ENCODE measurements at places on chromosomes 12 and 14.
A peak's percentile ranks its signal among the peaks of the same experiment; 100 is the strongest.

DNA sequence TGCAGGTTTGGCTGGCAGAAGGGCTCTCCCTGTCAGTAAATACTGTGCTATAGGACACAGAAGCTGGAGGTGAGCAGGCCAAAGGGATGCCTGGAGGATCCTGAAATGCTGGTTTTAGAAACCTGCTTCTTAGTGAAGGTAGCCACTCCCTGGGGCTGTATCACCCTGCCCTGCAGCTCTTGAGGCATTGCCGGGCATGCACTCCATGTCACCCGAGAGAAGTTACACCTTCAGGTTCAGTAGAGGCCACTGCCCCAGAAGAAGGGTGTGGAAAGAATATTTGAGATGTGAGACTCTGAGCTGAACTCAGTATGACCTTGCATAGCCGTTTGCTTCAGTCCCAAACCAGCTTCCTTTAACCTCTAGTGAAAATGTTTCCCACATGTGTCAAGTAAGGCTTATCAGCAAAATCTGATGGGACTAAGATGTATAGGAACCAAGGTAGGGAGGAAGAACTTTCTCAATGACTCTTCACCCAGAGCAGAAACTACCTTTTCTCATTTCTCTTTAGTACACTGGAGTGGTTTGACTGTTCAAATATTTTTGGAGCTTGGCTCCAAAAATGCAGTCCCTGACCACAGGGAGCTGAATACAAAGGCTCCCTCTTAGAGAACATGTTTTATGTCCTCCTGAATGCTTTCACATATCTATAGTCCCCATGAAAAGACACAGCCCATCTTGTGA is 164.5 kb upstream of the DYRK2 start:
- H3K4me1 ChIP-seq: peaks cover 7% of the 10 kb centered on the region
- H3K4me3 ChIP-seq: no peak overlapping the region
- no peaks in the 10 kb centered on the region for H3K36me3 ChIP-seq
- H3K27me3 ChIP-seq: no peaks in the 10 kb centered on the region
- H3K27ac ChIP-seq: no peak overlapping the region
- DNase-seq: no peak

DNA sequence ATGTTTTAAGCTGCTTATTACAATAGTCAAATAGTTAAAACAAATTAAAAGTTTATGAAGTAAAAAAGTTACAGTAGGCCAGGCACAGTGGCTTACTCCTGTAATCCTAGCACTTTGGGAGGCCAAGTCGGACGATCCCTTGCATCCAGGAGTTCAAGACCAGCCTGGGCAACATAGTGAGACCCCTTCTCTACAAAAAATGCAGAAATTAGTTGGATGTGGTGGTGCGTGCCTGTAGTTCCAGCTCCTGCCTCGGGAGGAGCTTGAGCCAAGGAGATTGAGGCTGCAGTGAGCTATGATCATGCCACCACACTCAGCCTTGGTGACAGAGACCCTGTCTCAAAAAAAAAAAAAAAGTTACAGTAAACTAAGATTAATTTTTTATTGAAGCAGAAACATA is 142.6 kb downstream of the MIPOL1 start:
- DNase-seq: no peak
- no peaks in the 10 kb centered on the region for H3K27me3 ChIP-seq
- H3K27ac ChIP-seq: no peak overlapping the region

DNA sequence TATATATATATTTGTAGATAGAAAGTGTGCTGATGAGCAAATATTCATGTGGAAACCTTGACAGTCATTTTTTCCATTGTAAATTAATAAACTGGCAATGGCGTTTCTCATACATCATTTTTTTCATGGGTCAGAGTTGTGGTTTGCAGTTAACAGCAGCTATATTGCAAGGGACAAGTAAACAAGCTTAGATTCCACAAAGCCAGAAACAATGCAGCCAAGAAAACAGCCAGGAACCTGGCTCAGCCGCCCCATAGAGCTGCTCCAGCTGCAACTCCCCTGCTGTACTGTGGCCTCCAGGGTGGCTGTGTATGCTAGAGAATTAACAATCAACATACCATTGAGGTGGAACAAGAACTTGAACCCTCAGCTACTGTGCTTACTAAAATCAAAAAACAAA is 298.2 kb downstream of the TMEM132D start:
- peaks cover 4% of the 10 kb centered on the region for H3K4me1 ChIP-seq
- no peak overlapping the region for H3K4me3 ChIP-seq

DNA sequence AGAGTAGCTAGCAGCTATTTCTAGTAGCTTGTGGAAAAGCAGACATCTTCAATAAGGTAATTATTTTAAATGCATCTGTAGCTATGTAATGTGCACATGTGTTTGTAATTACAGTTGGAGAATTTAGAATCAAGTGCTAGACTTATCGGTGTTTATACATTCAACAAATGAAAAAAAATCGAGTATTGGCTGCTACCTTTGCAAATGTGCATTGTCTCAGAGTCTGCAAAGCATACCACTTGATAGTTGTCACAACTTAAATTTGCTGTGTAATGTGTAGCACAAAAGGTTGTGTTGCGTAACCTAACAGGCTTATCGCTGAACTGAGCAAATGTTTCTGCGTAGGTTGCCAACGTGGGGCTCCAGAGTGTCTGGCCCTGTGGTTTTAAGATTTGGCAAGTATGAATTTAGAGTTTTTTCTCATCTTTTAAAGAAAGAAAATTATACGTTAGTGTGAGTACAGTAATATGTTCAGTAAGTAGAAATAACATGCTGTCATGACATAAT is 44.3 kb downstream of the TMTC2 start:
- no peaks in the 10 kb centered on the region for H3K4me1 ChIP-seq
- no peak for DNase-seq
- no peak overlapping the region for H3K27ac ChIP-seq
- no peaks in the 10 kb centered on the region for H3K36me3 ChIP-seq
- H3K4me3 ChIP-seq: no peak overlapping the region
- no peaks in the 10 kb centered on the region for H3K27me3 ChIP-seq

DNA sequence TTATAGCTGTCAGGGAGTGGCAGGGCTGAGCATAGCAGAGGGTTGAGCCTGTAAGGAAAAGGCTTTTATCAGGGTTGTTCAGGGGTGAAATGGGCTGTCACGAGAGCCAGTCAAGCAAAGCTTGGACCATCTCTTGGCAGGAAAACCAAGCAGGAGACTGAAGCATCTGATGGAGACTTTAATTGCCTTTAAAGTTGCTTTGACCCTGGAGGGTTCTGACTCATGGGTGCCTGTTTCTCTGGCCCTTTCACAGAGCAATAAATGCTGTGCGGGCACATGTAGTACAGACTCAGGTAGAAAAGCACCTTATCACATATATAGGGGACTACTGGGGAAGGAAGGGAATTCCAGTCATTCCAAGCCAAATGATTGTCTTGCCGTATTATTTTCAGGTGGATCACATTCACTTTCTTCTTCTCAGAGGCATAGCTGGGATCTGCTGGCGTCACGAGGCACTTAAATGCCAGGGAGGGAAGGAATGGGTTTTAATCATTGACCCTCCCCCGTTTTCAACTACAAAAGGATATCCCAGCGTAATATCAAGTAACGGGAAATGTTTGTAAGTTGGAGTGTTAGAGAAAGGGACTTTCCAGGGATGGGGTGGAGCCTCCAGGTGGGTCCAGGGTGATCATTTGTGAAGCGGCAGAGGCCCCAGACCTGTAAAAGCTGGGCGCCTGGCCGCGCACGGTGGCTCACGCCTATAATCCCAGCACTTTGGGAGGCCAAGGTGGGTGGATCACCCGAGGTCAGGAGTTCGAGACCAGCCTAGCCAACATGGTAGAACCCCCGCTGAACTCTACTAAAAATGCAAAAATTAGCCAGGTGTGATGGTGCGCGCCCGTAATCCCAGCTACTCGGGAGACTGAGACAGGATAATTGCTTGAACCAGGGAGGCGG is 34.9 kb downstream of the PLEKHD1 start:
- peaks cover 10% of the 10 kb centered on the region for H3K27me3 ChIP-seq
- no peaks in the 10 kb centered on the region for H3K4me1 ChIP-seq
- no peak overlapping the region for H3K27ac ChIP-seq
- peak; percentile 11 for DNase-seq
- no peaks in the 10 kb centered on the region for H3K36me3 ChIP-seq
- H3K4me3 ChIP-seq: no peak overlapping the region

DNA sequence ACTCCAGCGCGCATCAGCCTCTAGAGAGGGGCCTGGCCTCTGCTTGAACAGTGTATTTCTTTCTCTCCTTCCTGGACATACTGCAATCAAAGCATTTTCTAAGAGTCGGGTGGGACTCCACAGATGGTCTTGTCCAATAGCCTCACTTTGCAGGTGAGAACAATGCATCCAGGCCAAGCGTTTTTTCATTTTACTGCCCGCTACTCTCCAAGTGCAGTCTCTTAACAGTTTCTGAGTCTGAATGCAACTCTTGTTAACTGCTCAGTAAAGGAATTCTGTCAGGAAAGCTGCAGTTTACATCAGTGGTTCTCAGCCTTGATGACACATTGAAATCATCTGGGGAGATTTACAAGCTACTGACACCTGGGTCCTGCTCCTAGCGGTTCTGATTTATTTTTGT is 57.0 kb downstream of the IRF2BPL start:
- H3K4me3 ChIP-seq: no peak overlapping the region
- DNase-seq: no peak
- no peaks in the 10 kb centered on the region for H3K4me1 ChIP-seq

- H3K27ac ChIP-seq: no peak overlapping the region
- no peak for DNase-seq
- H3K4me3 ChIP-seq: no peak overlapping the region
- H3K36me3 ChIP-seq: peaks cover 32% of the 10 kb centered on the region
Observed at GRCh38 chr12:122048151-122048550, 26.5 kb downstream of the BCL7A start.

DNA sequence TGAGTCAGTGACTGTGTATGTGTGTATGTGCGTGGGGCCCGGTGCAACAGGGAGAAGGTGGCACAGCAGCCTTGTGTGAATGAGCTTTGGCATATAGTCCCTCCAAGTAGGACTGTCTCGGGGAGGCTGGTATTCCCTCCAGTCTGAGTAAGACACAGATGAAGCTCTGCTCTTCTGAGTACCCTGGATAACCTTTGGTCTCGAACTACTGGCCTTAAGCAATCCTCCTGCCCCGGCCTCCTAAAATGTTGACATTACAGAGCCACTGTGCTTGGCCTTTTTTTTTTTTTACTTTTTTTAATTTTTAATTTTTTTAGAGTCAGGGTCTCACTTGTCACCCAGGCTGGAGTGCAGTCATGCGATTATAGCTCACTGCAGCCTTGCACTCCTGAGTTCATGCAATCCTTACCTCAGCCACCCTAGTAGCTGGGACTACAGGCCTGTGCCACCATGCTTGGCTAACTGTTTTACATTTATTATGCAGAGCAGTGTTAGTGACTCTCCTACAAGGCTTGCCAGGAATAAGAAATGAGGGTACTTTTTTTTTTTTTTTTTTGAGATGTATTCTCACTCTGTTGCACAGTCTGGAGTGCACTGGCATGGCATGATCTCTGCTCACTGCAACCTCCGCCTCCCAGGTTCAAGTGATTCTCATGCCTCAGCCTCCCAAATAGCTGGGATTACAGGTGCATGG is 9.4 kb upstream of the DAZAP2 start:
- DNase-seq: no peak
- H3K4me3 ChIP-seq: no peak overlapping the region
- H3K27ac ChIP-seq: no peak overlapping the region
- H3K36me3 ChIP-seq: no peaks in the 10 kb centered on the region
- H3K4me1 ChIP-seq: no peaks in the 10 kb centered on the region

DNA sequence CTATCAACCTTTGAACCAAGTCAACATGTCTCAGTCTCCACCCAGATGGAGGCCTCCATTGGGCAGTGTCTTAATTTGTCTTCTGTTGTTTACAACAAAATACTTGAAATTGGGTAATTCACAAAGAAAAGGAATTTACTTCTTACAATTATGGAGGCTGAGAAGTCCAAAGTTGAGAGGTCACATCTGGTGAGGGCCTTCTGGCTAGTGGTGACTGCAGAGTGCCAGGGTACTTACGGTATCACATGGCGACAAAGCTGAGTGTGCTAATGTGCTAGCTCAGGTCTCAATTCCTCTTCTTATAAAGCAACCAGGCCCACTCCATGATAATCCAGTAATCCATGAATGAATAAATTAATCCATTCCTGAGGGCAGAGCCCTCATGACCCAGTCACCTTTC is 4.7 kb downstream of the NID2 start:
- DNase-seq: no peak
- no peak overlapping the region for H3K4me3 ChIP-seq
- no peaks in the 10 kb centered on the region for H3K4me1 ChIP-seq
- H3K27ac ChIP-seq: no peak overlapping the region
- H3K27me3 ChIP-seq: peaks cover 27% of the 10 kb centered on the region

- peaks cover 6% of the 10 kb centered on the region for H3K27me3 ChIP-seq
- no peak overlapping the region for H3K4me3 ChIP-seq
- H3K4me1 ChIP-seq: no peaks in the 10 kb centered on the region
- H3K36me3 ChIP-seq: no peaks in the 10 kb centered on the region
Observed at GRCh38 chr12:44626883-44627282, 249.2 kb downstream of the NELL2 start.

DNA sequence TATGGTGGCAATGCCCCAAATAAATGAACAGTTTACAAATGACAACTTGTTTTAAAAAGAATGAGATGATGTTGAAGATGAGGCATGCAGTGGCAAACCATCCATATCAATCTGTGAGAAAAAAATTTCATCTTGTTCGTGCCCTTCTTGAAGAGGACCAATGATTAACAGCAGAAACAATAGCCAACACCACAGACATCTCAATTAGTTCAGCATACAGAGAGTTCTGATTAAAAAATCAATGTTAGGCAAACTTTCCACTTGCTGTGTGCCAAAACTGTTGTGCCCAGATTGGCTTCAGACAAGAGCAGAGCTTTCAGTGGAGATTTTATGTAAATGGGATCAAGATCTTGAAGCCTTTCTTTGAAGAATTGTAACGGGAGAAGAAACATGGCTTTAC is 329.9 kb downstream of the BMP4 start:
- H3K4me3 ChIP-seq: no peak overlapping the region
- no peaks in the 10 kb centered on the region for H3K4me1 ChIP-seq
- no peak overlapping the region for H3K27ac ChIP-seq
- DNase-seq: no peak
- H3K36me3 ChIP-seq: no peaks in the 10 kb centered on the region

- no peaks in the 10 kb centered on the region for H3K27me3 ChIP-seq
- no peak overlapping the region for H3K27ac ChIP-seq
- H3K4me1 ChIP-seq: peaks cover 4% of the 10 kb centered on the region
- H3K4me3 ChIP-seq: no peak overlapping the region
Observed at GRCh38 chr12:121663610-121663929, 5.9 kb downstream of the MORN3 start.

DNA sequence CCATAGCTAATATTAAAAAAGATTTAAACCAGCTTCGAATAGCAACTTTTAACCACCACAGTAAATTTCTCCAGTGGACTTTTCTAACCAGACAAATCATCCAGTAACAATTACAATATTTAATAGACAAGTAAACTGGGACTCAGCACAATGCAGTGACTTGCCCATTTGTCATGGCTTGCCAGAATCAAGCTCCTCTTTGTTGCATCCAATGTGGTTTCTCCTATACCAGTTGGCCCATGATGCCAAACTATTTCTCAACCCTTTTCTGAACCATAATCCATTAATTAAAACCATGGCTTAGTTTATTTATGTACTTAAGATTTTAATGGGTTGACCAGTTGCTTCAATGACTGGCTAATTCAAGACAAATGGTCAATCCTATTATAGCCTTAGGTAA is 64.4 kb downstream of the DIO2 start:
- H3K4me3 ChIP-seq: no peak overlapping the region
- no peaks in the 10 kb centered on the region for H3K27me3 ChIP-seq
- no peaks in the 10 kb centered on the region for H3K36me3 ChIP-seq
- H3K4me1 ChIP-seq: no peaks in the 10 kb centered on the region
- DNase-seq: no peak

- H3K27ac ChIP-seq: peak overlapping the region; percentile 100
- H3K27me3 ChIP-seq: no peaks in the 10 kb centered on the region
- no peak for DNase-seq
- H3K4me3 ChIP-seq: peak overlapping the region; percentile 7
- H3K4me1 ChIP-seq: peaks cover 41% of the 10 kb centered on the region
Observed at GRCh38 chr14:71372411-71372838, 465.2 kb downstream of the PCNX1 start.

Measured in RWPE2 (cell line).